Cardiac atrium fibroblast (primary cell): ENCODE measurements at places on chromosomes 5 and 9. TPM values are rescaled to one million over a fixed set of nuclear protein-coding genes. Genes with fewer than 3 reads are reported as not detected.

SMIM33 gene
- total RNA-seq = not detected in 2 replicates

STKLD1 gene
- not detected in 2 replicates for total RNA-seq

XRCC4 gene
- 7.5 and 11.0 TPM in 2 replicates for total RNA-seq

SLC34A3 gene
- total RNA-seq = not detected in 2 replicates

NPR2 gene
- 19.9 and 27.5 TPM in 2 replicates for total RNA-seq

ERMP1 gene
- 6.1 and 6.5 TPM in 2 replicates for total RNA-seq

KCNV2 gene
- not detected in 2 replicates for total RNA-seq
